HFFc6 (cell line): ENCODE measurements at places on chromosomes 6 and 20. TPM values are rescaled to one million over a fixed set of nuclear protein-coding genes. Genes with fewer than 3 reads are reported as not detected.
A peak's percentile ranks its signal among the peaks of the same experiment; 100 is the strongest.

- no peak overlapping the region for H3K27ac ChIP-seq
- H3K36me3 ChIP-seq, result no peaks in the 10 kb centered on the region
- DNase-seq, result no peak
- H3K4me3 ChIP-seq, result no peak overlapping the region
These were observed 728.3 kb downstream of the MAFB start for GRCh38 chr20:39960522-39961428.

ENPP1 gene
- total RNA-seq, result 31.0 to 33.9 TPM (median 32.7 TPM) in 3 replicates

TREM1 gene
- not detected in 3 replicates for total RNA-seq

NNAT gene
- not detected in 2 replicates for total RNA-seq

DNA sequence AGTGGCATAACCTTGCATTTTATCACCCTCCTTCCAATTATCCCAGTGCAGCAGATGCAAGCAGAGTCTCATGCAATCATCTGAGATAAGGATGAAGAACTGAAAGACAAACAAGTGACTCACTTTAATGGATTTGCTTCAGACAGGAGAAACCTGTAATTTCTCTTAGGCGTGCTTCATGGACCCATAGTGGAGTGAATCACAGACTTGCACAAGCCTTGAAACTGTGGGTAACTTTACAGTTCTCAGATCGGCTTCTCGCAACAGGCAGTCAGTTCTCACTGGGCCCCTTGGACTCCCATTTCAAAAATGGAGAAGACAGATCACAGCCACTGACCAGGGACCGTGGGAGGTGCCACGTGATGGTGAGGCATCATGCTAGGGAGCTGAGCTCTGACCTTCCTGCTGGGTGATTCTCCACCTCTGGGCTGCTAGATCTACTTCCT lies at the start of gene ADGRF4:
TSS of gene ADGRF4 (plus strand) at position 239 of the 446 bp plus-strand sequence. CDS start 8,666 bp downstream, outside the sequence.
- H3K4me3 ChIP-seq, result peak within 1 kb of the TSS; percentile 16; the same call in 1 of the 2 replicates
- no peaks in the 10 kb centered on the region for H3K36me3 ChIP-seq
- peak within 1 kb of the TSS; percentile 34 for H3K27ac ChIP-seq
- peaks cover 17% of the 10 kb centered on the region; the same call in 1 of the 2 replicates for H3K4me1 ChIP-seq
